ENCODE measurements at places on chromosomes 12 and 14.

GRCh38 chr12:117322428-117322827 lies 39.0 kb downstream of the NOS1 start:
- DNase-seq = no peak

DNA sequence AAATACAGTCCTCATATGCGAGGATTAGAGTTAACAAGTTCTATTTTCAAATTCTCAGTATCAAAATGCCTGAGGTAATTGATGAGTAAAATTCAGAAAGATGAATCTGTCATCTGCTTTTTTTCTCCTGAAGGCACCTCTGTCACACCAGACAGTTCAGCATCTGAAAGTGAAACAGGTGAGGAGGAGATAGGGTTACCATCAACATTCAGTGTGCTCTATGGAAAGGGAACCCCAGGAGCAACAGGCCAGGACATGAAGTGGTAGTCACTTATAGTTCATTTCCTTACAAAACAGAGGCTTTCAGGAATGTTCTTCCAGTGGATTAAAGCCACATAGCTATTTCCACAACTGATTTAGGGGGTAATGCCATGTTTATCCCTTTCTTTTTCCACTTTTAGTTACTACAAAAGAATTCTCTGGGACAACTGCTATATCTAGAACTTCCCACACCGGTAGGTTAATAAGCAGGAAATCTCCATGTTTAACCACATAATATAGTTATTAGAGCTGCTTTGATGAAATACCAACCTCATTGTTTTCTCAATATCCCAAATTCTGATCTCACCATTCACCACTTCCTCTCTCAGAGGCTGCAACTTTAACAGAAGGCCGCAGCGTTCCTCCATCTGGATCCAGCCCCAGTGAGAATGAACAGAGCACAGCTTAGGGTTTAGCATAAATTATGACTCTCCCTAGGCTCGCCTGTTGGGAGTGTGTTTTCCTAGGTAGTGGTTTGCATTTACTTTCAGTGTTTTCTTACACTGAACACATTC lies 177.0 kb upstream of the CNTN1 start:
- DNase-seq = peak; percentile 64

DNA sequence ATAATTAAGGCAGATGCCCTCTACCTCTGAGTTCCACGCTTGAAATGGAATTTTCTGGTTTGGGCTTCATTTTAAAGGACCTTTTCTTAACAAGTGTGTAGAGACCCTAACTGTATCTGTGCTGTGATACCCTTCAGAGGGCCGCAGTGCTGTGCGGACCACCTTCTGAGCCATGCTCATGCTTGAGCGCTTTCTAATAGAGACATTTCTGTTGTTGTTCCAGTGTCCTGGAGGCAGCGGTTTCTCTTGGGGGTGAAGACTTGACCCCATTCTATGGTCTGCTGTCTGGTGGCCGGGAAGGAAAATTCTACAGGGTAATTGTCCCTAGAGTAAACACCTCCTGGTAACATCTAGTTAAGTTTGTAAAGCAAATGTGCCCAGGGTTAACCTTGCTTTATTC lies 46.7 kb upstream of the BCL7A start:
- no peak for DNase-seq

DNA sequence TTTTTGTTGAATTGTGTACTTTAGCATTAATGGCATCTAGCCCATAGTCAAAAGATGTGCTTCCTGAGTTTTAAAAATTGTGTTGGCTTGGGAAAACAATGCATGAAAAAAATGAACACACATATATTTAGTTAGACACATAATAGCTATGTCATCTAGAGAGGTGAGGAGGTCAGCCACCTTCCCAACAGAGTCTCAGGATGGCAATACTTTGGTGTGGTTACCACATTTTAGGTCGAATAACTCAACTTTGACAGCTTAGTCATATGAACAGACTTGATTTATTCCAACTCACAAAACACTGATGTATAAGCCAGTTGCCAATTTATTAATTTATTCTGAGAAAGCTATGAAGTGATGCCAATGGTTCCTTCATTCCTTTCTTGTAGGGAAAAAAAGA lies 114.0 kb downstream of the ETNK1 start:
- DNase-seq = no peak

DNA sequence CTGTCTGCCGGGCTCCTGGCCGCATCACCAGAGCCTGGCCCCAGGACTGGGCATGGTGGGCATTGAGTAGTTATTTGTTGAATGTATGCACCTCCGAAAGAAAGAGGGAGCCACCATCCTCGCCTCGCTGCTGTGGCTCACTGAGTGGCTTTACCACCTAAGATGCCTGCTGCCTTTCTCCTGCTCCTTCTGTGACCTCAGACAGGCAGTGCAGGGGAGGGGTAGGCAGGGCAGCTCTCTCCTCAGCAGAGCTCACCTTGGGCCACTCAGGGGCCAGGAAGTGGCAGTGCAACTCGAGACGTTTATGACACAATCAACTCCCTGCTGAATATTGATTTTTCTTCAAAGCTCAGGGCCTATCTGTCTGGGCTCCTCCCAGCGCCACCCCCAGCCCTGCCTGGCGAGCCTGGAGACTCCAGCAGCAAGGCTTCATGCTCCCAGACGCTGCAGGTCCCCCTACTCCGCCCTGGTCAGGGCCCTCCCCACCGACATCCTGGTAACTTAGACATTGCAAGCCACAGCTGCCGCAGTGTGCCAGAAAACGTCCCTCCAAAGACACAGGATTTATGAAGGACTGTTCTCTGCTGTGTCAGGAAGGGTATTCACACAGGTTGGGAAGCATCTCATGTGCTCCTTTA lies 84.3 kb upstream of the DIO3 start:
- DNase-seq = no peak

DNA sequence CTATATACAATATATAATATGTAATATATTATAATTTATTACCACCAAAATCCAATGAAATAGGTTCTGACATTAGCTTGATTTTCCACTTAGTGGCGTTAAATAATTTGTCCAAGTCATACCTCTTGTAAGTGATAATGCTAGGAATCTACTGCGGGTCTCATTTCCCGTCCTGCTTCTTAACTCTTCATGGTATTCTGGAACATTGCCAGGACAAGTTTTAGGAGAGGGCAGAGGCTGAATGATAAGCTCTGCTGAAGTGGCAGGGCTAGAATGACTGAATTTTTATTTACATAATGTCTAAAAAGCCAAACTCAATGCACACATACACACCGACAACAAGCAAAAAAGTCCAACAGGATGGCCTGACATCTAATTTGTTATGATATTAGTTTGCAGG lies 70.4 kb upstream of the PTPRQ start:
- DNase-seq = no peak

- DNase-seq = no peak
Measured at GRCh38 chr12:126290456-126290855, 1225.2 kb downstream of the AACS start.

DNA sequence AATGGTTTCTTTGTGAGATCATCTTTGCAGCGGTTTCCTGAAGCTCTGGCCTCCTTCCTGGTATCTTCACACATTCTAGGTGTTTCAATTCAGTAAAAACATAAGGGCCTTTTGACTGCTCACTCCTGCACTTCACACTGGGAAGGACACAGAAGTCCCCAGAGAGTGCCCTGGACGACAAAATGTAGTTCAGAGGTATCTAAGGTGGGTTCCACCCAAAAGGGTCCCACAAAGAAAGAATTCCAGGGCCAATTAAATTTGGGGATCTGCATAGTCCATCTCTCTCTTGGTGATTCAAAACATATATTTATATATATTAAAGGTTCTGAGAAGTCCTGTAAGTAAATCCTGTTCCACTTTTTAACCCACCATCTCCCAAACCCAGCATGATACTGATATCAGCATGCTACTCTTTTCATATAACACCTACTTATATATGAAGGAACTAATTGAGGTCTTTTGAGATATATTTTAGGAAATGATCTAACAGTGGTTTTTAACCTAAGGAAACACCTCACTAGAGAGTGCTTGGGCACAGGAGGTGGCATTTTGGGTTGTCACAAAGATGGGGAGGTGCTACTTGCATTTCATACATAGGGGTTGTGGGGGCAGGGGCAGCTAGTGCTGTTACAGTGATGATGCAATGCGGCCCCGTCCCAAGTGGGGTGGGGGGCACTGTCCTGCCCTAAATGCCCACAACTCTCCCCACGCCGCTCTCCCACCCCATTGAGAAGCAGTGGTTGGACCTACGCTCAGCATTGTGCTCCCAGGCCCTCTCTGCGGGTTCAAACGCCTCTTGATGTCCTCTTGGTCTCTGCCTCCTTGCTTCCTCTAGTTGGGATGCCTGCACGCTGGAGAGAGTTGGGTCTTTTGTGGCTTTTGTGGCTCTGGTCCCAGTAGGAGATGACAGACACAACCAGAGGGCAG lies 109.4 kb downstream of the ARF6 start:
- no peak for DNase-seq

GRCh38 chr14:68460541-68460940 lies 332.3 kb downstream of the ZFP36L1 start:
- no peak for DNase-seq

DNA sequence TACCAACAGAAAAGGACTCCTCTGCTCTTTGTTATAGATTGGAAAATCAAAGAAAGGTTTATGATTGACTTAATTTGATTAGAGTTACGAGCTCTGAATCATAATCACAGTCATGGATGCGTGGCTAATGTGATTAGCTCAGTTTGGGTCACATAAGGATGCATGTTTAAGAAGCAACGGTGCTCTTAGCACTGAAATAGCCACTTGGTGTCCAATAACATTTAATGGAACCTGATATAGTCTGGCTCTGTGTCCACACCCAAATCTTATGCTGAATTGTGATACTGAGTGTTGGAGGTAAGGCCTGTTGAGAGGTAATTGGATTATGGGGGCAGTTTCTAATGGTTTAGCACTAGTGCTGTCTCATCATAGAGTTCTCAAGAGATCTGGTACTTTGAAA lies 501.6 kb downstream of the SLC6A15 start:
- DNase-seq = no peak

GRCh38 chr12:119682639-119683252 lies 14.8 kb downstream of the PRKAB1 start:
- DNase-seq = no peak

DNA sequence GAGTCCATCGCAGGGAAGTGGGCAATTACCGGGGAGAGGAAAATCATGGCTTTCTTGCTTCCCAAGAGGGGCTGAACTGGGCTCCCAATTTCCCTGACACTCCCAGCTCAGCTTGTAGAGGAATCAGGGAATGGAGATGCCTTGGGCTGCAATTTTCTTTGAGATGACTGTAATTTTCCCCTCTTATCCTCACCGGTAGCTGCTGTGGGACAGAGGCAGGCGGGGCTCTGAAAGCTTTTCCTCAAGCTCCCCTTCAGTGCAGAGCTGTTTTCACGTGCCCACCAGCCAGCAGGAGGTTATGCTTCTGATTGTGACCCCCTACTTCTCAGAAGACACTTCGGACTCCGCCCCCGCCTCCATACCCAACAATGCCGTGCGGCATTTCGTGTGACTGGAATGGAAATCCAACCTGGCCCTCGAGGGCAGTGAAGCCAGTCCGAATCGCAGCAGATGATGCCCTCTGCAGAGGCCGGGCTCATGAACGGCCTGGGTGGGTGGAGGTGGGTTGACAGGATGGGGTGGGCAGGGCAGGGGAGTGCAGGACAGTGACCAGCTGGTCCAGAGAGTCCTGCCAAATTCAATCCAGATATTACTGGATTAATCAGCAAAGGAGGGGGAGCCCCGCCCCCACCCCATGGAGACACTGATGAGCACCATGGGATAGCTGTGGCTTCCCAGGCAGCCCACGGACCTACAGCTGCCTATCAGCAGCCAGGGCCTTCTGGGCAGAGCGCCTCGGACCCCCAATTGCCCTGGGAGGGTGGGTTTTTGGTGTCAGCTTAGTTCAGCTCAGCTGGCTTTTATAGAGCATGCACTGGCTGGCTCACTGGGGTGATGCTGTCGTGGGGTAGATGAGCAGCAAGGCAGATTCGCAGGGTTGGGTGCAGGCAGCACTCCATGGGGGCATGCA lies 37.6 kb downstream of the RTL1 start:
- no peak for DNase-seq

GRCh38 chr14:105012171-105012985 lies 8.5 kb downstream of the CDCA4 start:
- peak; percentile 52 for DNase-seq

DNA sequence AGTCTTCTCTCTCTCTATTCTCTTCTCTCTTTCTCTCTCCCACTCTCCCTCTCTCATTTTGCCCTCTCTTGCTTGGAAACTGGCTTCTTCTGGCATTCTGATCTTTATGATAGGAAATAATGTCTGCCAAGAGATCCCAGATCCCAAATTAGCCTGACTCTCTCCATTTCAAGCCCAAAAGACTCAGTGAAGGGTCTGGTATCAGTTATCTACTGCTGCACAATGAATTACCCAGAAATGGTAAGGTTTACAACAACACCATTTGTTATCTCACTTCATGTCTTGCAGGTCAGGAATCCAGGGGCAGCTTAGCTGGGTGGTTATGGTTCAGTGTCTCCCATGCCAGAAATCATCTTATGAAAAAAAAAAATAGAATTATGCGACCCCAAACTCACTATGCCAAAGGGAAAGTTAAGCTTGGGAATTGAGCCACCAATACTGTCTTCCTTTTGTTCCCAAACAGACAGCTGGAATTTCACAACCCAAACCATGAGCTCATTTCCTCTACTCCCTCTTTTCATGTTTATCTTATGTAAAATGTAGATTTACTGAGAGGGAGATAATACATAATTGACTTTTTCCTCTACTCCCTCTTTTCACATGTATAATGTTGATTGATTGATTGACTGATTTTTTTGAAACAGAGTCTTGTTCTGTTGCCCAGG lies 67.8 kb upstream of the FICD start:
- peak; percentile 52 for DNase-seq

- DNase-seq = no peak
Measured at GRCh38 chr14:101598571-101599233, 37.4 kb downstream of the DIO3 start.

- no peak for DNase-seq
Measured at GRCh38 chr12:62933220-62933601, 1.7 kb downstream of the PPM1H start.

GRCh38 chr14:39733741-39734140 lies 301.5 kb upstream of the FBXO33 start:
- no peak for DNase-seq

- peak; percentile 66 for DNase-seq
Measured at GRCh38 chr12:53431187-53431586, 7.5 kb downstream of the AMHR2 start.

DNA sequence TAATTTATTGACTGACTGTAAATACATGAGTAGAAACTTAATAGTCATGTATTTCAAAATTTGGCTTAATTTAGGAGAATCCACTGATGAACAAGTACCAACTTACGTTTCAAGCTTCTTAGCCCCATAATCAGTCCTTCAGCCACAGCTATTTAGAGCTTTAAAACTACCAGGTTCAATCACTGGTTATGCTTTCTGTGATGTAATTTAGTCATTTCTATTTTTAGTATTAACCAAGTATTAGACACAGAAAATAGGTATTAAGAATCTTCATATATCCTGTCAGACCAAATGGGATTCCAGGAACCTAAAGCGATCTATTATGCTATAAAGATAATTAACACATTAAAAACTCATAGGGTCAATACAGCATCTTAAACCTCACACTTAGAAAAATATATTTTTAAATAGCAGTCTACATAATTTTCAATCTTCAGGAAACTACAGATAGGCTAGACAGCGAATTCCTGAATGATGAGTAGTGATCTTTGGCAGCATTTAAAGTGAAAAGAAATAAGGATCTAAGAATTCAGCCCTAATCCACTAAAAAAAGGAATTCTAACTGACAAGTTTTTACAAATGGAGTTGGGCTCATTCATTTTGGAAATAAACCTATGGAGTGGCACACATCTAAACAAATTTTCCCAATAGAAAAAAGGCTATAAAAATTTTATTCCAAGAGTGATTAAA lies 51.5 kb downstream of the ZC3H14 start:
- peak; percentile 58 for DNase-seq

- peak; percentile 41 for DNase-seq
Measured at GRCh38 chr12:119868992-119869391, 8.1 kb downstream of the CIT start.

Data from epithelial cell of esophagus (primary cell).